Stomach (tissue), 19 donors: ENCODE measurements at places on chromosomes 6 and 20. TPM values are rescaled to one million over a fixed set of nuclear protein-coding genes. Genes with fewer than 3 reads are reported as not detected.
A peak's percentile ranks its signal among the peaks of the same experiment; 100 is the strongest.

DNA sequence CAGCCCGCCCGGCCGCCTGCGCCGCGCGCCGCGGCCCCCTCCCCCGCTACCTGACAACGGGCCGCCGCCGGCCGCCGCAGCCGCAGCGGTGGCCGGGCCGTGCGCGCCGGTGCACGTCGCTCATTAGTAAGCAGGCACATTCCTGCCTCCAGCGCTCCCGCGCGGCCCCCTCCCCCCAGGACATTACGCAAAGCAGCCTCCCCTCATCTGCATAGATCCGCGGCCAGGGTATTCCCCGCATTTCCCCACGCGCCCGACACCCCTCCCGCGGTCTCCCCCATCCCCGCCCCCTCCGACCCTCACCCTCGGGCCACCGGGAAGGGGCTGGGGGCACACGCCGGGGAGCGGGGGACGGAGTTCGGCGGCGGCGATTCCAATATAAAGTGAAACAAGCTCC lies at the start of gene HIVEP2:
TSS of gene HIVEP2 (minus strand) at position 128 of the 397 bp plus-strand sequence. CDS start 170,438 bp downstream, outside the sequence.
- peak; percentile 96 for DNase-seq

- no peak for DNase-seq
These were observed 3.9 kb upstream of the PRDM13 start for GRCh38 chr6:99602520-99603420.

XKR7 gene
- 0.06 TPM for polyA plus RNA-seq

DNA sequence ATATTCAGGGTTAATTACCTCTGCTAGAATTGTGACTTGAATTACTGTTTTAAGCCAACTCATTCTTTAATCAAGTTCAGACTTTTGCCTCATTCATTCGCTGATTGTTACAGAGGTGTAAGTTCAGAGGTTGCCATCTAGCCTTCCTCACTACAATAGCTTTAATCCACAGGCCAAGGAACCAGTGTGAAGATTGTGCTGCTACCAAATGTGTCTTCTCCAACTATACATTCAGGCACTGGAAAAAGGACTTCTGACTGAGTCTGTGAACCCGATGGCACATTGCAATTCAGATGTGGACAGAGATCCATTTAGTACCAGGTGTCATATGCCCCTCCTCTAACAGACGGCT lies 111.2 kb upstream of the ADGRF1 start:
- DNase-seq = no peak

- DNase-seq = no peak
These were observed 1.6 kb downstream of the CEP43 start for GRCh38 chr6:167000759-167001158.

PROCR gene
- polyA plus RNA-seq = 31.2 TPM

NOX3 gene
- not detected for polyA plus RNA-seq

- no peak for DNase-seq
These were observed 35.1 kb downstream of the DSE start for GRCh38 chr6:116405652-116406356.

DNA sequence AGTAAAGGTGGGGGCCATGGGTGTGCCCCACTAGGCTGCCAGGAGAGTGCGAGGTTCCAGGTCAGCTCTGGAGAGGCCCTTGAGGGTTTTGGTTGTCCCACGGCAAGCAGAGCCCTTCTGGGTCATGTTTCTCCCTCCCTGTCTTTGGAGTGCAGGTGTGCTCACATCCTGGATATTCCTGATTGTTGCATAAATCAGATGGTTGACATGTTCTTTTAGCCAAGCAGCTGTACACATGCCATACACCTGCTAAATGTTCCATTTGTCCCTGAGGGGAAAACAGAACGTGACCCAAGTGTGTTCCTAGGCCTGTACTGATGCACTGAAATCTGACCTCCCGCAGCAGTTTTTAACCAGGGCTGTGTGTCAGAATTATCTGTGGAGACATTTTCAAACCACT lies 77.5 kb upstream of the BEND3 start:
- DNase-seq = no peak

GRCh38 chr6:75656479-75656878 lies 54.8 kb downstream of the SENP6 start:
- DNase-seq = no peak

GRCh38 chr6:150152891-150153876 lies 10.3 kb downstream of the PPP1R14C start:
- DNase-seq = peak; percentile 13

- no peak for DNase-seq
These were observed 42.8 kb upstream of the LOC128125822 start for GRCh38 chr6:63529498-63529897.

DNA sequence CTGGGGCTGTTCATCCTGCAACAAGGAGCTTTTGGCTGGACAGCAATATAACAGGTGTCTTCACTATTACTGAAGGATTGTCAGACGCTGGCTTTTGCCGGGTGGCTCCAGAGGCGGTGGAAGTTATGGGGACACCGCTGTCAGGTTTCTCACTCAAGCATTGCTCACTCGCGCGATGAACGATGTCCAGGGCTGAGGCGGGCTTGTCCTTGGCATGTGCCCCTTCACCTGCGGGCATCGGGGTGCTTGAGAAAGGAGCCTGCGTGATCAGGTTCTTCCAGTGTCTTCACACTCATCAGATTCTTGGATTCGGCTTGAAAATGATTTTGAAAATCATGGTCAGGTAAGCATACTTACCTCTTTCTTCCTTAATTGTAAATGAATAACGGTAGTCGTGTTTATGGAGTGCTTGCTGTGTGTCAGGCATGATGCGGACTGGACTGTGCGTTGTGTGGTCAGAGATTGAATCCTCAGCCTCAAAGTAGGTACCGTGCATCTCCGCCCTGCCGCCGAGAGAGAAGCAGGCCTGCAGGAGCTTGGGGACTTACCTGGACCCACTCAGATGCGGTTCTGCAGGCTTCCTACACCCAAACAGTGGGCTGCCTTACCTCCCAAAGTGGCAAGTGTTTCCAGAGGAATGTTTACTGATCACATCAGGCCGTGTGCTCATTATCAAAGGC lies 18.3 kb upstream of the PYGB start:
- DNase-seq = no peak

GRCh38 chr6:37175332-37176267 lies 5.6 kb downstream of the PIM1 start:
- no peak for DNase-seq

DNA sequence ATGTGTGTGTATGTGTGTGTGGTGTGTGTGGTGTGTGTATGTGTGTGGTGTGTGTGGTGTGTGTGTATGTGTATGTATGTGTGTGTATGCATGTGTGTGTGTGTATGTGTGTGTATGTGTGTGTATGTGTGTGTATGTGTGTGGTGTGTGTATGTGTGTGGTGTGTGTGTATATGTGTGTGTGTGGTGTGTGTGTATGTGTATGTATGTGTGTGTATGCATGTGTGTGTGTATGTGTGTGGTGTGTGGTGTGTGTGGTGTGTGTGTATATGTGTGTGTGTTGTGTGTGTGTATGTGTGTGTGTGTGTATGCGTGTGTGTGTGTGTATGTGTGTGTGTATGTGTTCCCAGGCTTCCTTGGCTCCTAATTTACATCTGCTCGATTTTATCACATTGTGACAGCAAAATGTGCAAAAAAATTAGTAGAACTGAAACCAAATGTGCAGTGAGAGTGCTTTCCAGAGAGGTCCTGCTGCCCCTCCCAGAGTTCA lies 234.5 kb downstream of the BMP7 start:
- DNase-seq = no peak

GRCh38 chr20:47546184-47547033 lies 44.7 kb downstream of the NCOA3 start:
- DNase-seq = no peak

SCUBE3 gene
- polyA plus RNA-seq = 0.23 TPM

DNA sequence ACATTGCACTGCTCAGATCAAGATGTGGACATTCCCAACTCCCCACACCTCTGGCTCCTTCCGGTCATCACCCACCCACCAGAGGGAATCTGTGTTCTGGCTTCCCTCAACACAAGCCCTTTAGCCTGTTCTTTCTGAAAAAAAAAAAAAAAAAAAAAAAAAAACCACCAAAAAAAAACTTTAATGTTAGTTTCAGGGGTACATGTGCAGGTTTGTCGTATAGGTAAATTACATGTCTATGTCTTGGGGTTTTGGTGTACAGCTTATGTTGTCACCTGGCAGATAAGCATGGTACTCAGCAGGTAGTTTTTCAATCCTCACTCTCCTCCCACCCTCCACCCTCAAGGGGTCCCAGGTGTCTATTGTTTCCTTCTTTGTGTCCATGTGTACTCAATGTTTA lies 135.8 kb upstream of the FOXA2 start:
- DNase-seq = no peak

GRCh38 chr20:64188682-64189529 lies 24.7 kb downstream of the MYT1 start:
- DNase-seq = no peak

DNA sequence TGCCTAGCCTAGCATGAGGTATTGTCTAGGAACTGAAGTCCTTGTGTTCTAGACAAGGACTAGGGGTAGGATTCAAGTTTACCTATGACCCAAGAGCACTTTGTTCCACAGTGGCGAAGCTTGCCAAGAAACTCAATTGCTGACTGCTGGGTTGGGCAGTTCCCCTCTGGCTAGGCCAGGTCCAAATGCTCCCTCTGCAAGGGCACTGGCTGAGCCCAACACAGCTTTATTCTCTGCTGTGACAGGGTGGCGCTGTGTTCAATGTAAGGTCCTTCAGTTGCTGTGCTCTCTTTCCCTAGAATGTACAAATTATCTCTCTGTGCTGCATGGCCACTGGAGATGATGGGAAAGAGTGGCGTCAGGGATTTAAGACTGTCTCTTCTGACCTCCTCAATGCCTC lies 950.8 kb downstream of the HACE1 start:
- DNase-seq = no peak

DNA sequence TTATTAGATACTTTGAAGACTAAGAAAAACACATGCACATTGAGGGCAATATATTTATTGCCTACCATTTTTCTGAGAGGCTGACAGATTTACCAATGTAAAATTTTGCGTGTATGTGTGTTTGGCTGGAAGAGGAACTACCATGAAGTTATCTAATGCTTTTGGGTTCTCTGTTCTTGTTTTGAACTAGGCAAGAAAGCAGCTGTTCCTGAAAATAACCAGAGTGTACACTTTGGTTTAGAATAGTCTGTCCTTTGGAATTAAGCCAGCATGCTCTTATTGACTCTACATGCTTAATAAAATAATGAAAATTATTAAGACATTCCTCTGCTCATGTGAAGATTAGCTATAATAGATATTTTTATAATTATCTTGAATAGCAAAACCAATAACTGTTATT lies 129.2 kb downstream of the MYB start:
- DNase-seq = peak; percentile 8

DNA sequence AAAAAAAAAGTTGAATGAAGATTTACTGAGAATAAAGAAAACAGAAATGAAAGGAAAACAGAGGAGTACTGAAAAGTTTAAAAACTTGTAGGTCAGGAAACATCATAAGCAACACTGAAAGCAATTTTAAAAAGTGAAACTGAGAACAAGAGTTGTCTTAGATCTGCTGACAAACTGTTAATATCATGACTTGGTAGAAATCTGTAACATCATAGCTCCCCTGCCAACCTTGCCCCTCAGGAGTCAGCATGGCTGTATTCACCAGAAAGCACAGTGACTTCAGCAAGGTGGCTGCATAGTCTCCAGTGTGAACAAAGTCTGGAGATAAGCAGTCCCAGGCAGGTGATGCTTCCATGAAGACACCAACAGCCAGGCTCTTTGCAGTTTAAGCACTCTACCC lies 5.3 kb downstream of the NAA20 start:
- no peak for DNase-seq

CEP162 gene
- 4.9 TPM for polyA plus RNA-seq
